ENCODE measurements at places on chromosomes 3 and 15. TPM values are rescaled to one million over a fixed set of nuclear protein-coding genes. Genes with fewer than 3 reads are reported as not detected.

SORD gene
- 1.6 TPM for total RNA-seq

ITGA11 gene
- 5.7 TPM for total RNA-seq

SYNPR gene
- total RNA-seq = not detected

LMAN1L gene
- not detected for total RNA-seq

TMEM40 gene
- total RNA-seq = under 0.01 TPM

P2RY14 gene
- total RNA-seq = 1.6 TPM

GOLGA8K gene
- total RNA-seq = not detected

PDZRN3 gene
- total RNA-seq = 50.6 TPM

CSTA gene
- total RNA-seq = 0.52 TPM

GOLGA8T gene
- not detected for total RNA-seq

LOXL1 gene
- total RNA-seq = 7.8 TPM

ENTPD3 gene
- 1.6 TPM for total RNA-seq

Data from skeletal muscle tissue (tissue), 5 donors.